ENCODE measurements at places on chromosomes 1 and 21. TPM values are rescaled to one million over a fixed set of nuclear protein-coding genes. Genes with fewer than 3 reads are reported as not detected.

PRXL2B gene
- 20.8 TPM for total RNA-seq

C1orf87 gene
- not detected for total RNA-seq

PBX1 gene
- total RNA-seq = 13.5 TPM

MMP23B gene
- 0.33 TPM for total RNA-seq

TSTD1 gene
- total RNA-seq = 0.44 TPM

SPRR4 gene
- total RNA-seq = not detected

NPR1 gene
- total RNA-seq = 1.9 TPM

DIO1 gene
- total RNA-seq = not detected

SHISA4 gene
- total RNA-seq = 16.9 TPM

ASPM gene
- total RNA-seq = 20.7 TPM

COL24A1 gene
- total RNA-seq = not detected

KCNJ9 gene
- total RNA-seq = not detected

MYCL gene
- 1.1 TPM for total RNA-seq

SLC1A7 gene
- total RNA-seq = not detected

ZNF695 gene
- total RNA-seq = 2.5 TPM

FASLG gene
- total RNA-seq = not detected

AQP10 gene
- total RNA-seq = not detected

TRIM17 gene
- not detected for total RNA-seq

KRTAP20-2 gene
- not detected for total RNA-seq

HAX1 gene
- 96.5 TPM for total RNA-seq

PYGO2 gene
- 23.1 TPM for total RNA-seq

CCDC27 gene
- not detected for total RNA-seq

C1orf115 gene
- total RNA-seq = 4.6 TPM

SPATC1L gene
- total RNA-seq = 0.46 TPM

VAV3 gene
- total RNA-seq = 0.66 TPM

SPRR1B gene
- total RNA-seq = not detected

CFAP107 gene
- not detected for total RNA-seq

Measured in A549 treated with Hydrocortisone at 1 μM for 4 hours (cell line).